Putamen (tissue), 1 donor: ENCODE measurements at places on chromosomes 5 and 9.

DNA sequence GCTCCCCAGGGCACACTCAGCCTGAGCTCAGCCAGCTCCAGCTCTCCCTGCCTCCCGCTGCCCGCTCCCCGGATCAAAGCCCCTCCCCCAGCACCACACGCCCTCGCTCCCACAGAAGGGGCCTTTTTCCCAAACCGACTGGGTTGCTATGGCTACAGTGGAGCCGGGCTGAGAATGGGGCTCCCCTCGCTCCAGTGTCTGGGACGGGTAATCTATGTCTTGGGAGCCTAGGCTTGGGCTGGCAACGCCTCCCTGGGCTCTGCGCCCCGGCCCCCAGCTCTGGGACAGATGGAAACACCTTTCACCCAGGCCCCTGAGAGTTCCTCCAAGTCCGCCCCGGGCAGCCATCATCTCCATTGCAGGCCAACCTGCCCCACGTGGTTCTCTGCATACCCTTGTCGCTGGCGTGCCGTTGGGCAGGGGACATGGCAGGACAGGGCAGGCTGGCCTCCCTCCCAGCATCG, 29.6 kb downstream of the NOTCH1 start:
- DNase-seq: peak; percentile 81

DNA sequence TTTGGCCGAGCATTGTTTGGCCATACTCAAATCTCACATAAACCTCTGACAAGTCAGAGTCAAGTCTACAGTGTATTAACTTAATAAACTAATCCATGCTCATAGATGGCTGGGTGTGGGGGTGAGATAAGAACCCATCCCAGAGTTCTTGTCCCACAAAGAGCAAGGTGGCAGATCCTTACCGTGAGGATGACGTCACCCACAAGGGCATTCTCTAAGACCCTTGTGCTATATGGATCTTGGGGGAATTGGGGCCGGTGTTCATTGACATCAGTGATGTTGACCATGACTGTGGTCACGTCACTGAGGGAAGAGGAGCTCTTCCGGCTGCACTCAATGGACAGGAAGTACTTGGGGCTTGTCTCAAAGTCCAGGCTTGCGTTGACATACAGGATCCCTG, 62.1 kb downstream of the FAT2 start:
- no peak for DNase-seq

DNA sequence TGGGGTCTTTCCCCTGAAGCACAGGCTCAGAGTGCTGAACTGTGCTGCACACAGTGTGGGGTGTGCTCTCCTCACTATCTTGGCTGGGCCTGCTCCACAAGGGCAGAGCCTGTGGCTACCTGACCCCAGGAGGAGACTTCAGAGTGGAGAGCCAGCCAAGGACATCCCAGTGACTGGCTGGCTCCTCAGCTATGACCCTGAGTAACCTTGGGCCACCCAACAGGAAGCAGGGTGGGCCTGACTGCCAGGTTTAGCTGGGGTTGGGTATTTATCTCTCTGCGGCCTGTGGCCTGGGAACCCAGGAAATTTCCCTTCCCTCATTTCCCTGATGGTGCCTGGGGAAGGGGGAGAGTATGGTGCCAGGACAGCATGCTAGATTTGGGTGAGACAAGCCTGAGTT, 2.1 kb upstream of the EEIG1 start:
- no peak for DNase-seq

GRCh38 chr9:78707481-78707991, 410.6 kb downstream of the PSAT1 start:
- no peak for DNase-seq

GRCh38 chr5:133957591-133957990, 10.8 kb downstream of the C5orf15 start:
- DNase-seq: no peak
